ENCODE measurements at places on chromosomes 6 and 20. TPM values are rescaled to one million over a fixed set of nuclear protein-coding genes. Genes with fewer than 3 reads are reported as not detected.

DNA sequence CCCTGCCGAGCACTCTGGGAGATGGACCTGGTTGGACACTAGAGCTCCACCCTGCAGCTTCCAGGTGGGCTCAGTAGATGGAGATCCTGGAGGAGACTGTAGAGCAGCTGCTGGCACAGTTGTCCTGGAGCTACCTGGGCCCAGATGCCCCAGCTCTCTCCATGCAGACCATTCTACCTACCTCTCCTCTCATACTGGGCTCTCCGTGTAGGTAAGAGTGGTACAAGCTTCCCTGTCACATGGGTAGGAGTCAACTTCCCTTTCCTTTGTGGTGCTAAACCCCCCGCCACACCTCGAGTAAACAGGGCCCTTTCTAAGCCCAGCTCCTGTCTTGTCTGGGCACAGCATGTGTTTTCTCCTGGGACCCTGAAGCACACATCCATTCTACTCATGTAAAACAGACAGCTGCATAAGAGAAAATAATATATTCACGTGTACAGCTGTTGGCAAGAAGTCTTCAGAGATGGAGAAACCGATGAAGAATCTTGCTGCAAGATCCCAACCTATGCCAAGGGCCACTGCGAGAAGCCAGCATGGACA is 108.1 kb upstream of the DUSP22 start:
- no peak for DNase-seq

- no peak for DNase-seq
Measured at GRCh38 chr20:51184289-51184688, 161.4 kb upstream of the KCNG1 start.

DNA sequence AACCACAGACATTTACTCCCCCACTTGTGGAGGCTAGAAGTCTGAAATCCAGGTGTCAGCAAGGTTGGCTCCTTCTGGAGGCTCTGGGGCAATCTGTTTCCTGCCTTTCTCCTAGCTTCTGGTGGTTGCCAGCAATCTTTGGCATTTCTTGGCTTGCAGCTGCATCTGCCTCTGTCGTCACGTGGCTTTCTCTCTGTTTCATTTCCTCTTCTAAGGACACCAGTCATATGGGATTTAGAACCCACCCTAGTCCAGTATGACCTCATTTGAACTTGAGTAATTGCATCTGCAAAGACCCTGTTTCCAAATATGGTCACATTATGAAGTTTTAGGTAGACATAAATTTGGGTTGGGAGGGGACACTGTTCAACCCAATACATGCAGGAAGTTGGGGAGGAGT is 56.2 kb upstream of the EPB41L1 start:
- DNase-seq, result no peak

DNA sequence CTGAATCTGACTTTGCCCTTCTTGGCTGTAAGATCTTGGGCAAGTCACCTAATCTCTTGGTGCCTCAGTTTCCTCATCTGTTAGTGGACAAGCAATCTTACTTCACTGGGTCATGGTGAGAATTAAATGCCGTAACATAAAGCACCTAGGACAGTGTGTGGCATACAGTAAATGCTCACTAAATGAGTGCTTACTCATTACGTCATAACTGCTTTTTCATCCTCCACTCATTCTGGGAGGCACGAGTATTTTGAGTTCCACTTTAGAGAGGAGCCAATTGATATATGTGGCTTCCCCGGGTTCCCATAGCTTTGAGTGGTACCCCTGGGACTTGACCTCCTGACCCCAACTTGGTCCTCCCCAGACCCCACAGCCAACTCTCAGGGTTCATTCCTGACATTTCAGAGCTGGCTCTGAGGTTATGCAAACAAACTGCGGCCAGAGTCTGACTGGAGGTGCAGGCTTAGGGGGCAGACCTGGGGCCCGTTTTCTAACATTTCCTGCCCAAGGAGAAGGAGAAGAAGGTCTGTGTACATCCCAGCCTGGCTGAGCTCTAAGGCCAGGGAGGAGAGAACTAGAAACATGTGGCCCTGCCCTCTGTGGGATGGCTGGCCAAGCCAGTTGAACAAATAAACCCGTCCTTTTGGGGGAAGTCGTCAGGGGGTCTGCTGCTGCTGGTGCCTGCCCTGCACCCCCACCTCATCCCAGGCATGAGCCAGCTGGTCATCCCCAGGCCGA is 5.8 kb downstream of the ANGPT4 start:
- DNase-seq, result no peak

GRCh38 chr6:152184573-152184916 is 377.1 kb downstream of the ESR1 start:
- DNase-seq, result no peak

DNA sequence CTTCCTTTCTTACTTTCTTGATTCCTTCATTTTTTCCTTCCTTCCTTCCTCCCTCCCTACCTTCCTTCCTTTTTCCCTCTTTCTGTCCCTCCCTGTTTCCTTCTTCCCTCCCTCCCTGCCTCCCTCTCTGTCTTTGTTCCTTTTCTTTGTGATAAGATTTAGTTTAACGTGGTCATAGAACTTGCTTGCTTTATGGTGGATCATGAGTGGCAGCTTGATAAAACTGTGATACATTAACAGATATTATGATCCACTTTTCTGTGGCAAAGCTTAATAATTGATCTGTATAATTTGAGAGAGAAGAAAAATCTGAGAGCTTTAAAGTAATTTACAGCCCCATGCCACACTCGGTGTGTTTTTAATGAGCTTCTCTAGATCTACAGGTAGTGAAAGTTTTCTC is 280.5 kb downstream of the RNF144B start:
- no peak for DNase-seq

GRCh38 chr20:48455651-48456365 is 372.0 kb downstream of the PREX1 start:
- no peak for DNase-seq

GRCh38 chr6:132072271-132072670 is 121.1 kb upstream of the CCN2 start:
- DNase-seq, result no peak

DNA sequence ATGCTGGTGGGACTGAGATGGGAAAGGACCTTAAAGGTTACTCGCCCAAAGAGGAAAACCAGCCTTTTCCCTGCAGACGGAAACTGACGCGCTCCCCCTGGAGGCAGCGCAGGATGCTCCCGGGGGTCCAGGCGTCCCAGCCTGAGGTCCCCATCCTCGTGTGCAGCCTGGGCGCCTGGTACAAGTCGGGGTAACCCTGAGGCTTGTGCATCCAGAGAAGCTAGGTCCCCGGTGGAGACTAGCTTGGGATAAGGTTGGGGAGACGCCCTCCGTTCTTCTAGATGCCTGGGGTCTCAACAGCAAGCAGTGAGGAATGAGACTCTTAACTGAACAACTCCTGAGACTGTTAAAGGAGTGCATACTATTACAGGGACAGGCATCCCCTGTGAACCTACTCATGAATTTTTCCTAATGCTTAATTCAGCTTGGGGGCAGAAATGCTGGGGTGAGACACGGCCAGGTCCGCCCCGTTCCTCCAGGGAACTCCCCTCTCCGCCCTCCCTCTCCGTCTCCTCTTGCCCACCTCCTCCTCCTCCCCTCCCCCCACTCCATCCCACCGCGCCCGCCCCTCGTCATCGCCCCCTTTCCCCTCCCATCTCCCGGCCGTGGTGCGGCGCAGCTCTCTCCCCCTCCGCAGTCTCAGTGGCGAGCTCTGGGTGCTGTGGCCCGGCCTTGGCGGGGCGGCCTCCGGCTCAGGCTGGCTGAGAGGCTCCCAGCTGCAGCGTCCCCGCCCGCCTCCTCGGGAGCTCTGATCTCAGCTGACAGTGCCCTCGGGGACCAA is at the start of gene PRSS35:
Gene PRSS35 (plus strand): TSS at position 634 of the 781 bp plus-strand sequence. CDS start 10,908 bp downstream, outside the sequence.
- peak; percentile 78 for DNase-seq

DNA sequence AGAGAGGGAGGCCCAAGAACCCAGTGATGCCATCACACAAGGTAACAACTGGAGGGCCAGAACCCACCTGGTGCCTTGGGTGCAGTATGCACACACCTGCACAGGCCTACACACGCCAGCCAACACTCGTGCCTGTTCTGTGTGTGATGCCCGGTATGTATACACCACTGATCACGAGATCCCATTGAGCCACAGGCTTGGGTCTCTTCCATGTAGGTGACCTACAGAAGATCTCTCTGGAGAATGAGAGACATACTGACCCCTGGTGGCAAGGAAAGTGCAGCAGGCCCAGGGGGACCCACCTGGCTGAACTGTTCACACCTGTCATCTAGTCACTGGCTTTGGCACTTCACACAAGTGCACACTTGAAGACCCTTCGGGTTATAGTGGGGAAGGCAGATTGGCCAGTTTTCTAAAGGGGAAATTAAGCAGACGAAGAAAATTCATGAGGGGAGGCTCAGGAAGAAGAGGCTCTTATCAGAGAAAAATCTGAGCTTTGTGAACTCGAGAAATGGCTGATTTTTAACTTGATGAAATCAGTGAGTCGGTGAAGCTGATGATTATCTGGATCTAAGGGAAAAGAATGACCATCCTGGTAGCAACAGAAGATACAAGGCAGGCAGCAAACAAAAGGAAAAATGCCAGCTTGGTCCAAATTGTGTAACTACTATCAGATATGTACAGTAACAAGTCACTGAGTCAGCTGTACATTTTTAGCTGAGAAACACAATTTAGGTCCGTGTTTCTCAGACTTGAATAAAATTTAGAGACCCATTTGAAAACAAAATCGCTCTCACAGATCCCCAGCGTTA is 69.1 kb upstream of the PBOV1 start:
- DNase-seq, result peak; percentile 50

- peak; percentile 23 for DNase-seq
Measured at GRCh38 chr20:22584922-22585785, 782 bp upstream of the FOXA2 start.

DNA sequence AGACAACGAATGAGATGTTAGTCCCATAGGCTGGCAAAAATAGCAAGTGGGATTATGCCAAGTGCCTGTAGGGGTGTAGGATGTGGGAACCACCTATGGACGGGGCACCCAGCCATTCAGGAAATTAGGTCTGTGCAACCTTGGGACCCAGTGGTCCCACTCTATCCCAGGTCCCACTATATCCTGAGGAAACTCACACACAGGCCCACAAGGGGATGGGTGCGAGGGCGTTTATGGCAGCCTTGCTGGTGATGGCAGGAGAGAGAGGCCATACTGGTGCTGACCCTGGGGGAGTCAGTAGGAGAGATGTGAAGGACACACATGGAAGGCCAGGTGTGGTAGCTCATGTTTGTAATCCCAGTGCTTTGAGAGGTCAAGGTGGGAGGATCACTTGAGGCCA is 163.6 kb downstream of the EYA2 start:
- DNase-seq, result no peak

- no peak for DNase-seq
Measured at GRCh38 chr6:154874773-154875592, 120.1 kb upstream of the TIAM2 start.

GRCh38 chr20:18727032-18727508 is 86.5 kb upstream of the SCP2D1 start:
- no peak for DNase-seq

DNA sequence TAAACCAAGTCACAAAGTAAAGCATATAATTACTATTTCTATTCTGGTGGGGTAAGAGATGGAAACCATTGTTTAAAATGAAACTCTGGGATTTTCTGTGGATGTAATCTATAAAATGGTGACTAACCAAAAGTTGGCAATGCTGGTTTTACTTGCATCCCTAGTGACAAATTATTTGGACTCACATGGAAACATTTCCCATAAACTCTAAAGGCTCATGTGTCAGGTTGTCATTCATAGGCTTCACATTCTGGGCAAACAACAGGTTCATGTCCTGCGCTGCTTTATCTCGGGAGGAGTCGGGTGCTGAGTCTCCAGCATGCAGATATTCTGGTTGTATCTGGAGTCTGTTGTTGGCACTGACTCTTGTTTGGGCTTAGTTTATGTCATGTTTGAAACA is 98.0 kb upstream of the SCP2D1 start:
- no peak for DNase-seq

GRCh38 chr6:14913931-14914330 is 331.9 kb upstream of the JARID2 start:
- DNase-seq, result no peak

- DNase-seq, result no peak
Measured at GRCh38 chr6:16704401-16705045, 56.7 kb downstream of the ATXN1 start.

- no peak for DNase-seq
Measured at GRCh38 chr6:147784371-147784770, 275.9 kb downstream of the SAMD5 start.

- DNase-seq, result no peak
Measured at GRCh38 chr6:151065027-151065815, 174.5 kb upstream of the AKAP12 start.

DNA sequence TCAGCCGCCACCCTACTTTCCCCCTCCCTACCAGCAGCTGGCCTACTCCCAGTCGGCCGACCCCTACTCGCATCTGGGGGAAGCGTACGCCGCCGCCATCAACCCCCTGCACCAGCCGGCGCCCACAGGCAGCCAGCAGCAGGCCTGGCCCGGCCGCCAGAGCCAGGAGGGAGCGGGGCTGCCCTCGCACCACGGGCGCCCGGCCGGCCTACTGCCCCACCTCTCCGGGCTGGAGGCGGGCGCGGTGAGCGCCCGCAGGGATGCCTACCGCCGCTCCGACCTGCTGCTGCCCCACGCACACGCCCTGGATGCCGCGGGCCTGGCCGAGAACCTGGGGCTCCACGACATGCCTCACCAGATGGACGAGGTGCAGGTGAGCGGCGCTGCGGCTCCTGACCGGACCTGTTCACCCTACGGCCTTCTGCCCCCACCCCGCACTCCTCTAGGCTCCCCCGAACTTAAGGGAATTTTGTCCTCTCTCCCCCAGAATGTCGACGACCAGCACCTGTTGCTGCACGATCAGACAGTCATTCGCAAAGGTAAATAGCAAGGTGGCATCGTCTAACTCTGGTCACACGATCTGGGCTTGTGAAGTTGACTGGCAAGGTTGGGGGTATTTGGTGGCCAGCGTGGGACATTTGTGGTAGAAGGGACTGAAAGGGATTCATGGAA is 2.3 kb downstream of the TFAP2C start:
- peak; percentile 22 for DNase-seq

DNA sequence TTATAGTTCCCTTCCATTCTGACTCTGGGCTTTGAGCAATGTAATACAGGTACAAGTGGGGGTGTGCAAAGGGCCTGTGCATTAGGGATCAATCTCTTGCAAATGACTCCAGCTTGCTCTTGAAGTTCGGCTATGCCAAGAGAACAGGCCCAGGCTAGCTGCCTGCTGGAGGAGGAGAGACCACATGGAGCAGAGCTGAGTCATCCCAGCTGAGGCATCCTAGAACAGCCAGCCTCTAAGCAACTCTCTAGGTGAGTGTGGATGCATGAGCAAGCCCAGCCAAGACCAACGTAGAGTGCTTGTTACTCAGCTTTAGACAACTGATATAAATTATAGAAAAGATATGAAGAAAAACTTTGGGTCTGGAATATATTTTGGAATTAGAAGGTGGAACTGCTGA is 47.6 kb upstream of the RBM24 start:
- DNase-seq, result no peak

- no peak for DNase-seq
Measured at GRCh38 chr6:165952514-165952913, 215.1 kb downstream of the TBXT start.

The CFAP206 gene
- total RNA-seq, result 0.54 TPM

The ZNF512B gene
- 40.8 TPM for total RNA-seq

The SLC13A3 gene
- 0.90 TPM for total RNA-seq

The PTP4A1 gene
- total RNA-seq, result 58.6 TPM

The VSX1 gene
- not detected for total RNA-seq

The ARMH2 gene
- total RNA-seq, result not detected

The CNR1 gene
- total RNA-seq, result 2.0 TPM

The MAP3K5 gene
- 0.33 TPM for total RNA-seq

The DDO gene
- total RNA-seq, result not detected

The RAMACL gene
- 4.9 TPM for total RNA-seq

The THBD gene
- total RNA-seq, result 90.4 TPM

The SLC17A2 gene
- total RNA-seq, result not detected

All from endothelial cell (in vitro differentiated cells).